Bladder microvascular endothelial cell (primary cell): ENCODE measurements at places on chromosomes 16 and 17. TPM values are rescaled to one million over a fixed set of nuclear protein-coding genes. Genes with fewer than 3 reads are reported as not detected.

The CTRB1 gene
- total RNA-seq: not detected in 2 replicates

The CORO6 gene
- 1.1 and 2.5 TPM in 2 replicates for total RNA-seq

The PRKAR1A gene
- 204 and 444 TPM in 2 replicates for total RNA-seq

The HSPB9 gene
- total RNA-seq: not detected in 2 replicates

The SMIM5 gene
- total RNA-seq: not detected in 2 replicates

The SDK2 gene
- total RNA-seq: not detected in 2 replicates

The MYADML2 gene
- not detected in 2 replicates for total RNA-seq

The WSB1 gene
- 229 and 750 TPM in 2 replicates for total RNA-seq

The CD68 gene
- 0.65 and 1.1 TPM in 2 replicates for total RNA-seq

The SPHK1 gene
- 52.5 and 142 TPM in 2 replicates for total RNA-seq

The ATF7IP2 gene
- 5.8 and 10.7 TPM in 2 replicates for total RNA-seq

The PYY gene
- not detected in 2 replicates for total RNA-seq

The EPOP gene
- 0.49 and 0.63 TPM in 2 replicates for total RNA-seq

The RASD1 gene
- 10.0 and 11.5 TPM in 2 replicates for total RNA-seq

The UBE2O gene
- total RNA-seq: 14.7 and 51.5 TPM in 2 replicates

The NPIPB8 gene
- 0.49 TPM in 1 of 2 replicates, not detected in the other for total RNA-seq

The LONP2 gene
- 18.9 and 48.1 TPM in 2 replicates for total RNA-seq

The TMEM88 gene
- total RNA-seq: 24.5 and 132 TPM in 2 replicates

The ULK2 gene
- 21.0 and 26.7 TPM in 2 replicates for total RNA-seq

The IRX3 gene
- 0.25 and 0.32 TPM in 2 replicates for total RNA-seq

The MEFV gene
- 0.13 TPM in 1 of 2 replicates, not detected in the other for total RNA-seq

The LGALS3BP gene
- total RNA-seq: 6.8 and 10.8 TPM in 2 replicates

The CCL8 gene
- 0.13 and 0.16 TPM in 2 replicates for total RNA-seq

The KRT24 gene
- not detected in 2 replicates for total RNA-seq

The STH gene
- not detected in 2 replicates for total RNA-seq

The ANKRD40CL gene
- not detected in 2 replicates for total RNA-seq

The PERCC1 gene
- not detected in 2 replicates for total RNA-seq

The CCL17 gene
- total RNA-seq: not detected in 2 replicates

The CDH13 gene
- 78.2 and 240 TPM in 2 replicates for total RNA-seq

The RGS11 gene
- total RNA-seq: 0.81 and 1.6 TPM in 2 replicates

The TEX14 gene
- total RNA-seq: under 0.01 TPM in 1 of 2 replicates, not detected in the other

The KRT15 gene
- 0.16 and 0.57 TPM in 2 replicates for total RNA-seq

The XAF1 gene
- total RNA-seq: 21.0 and 33.1 TPM in 2 replicates

The TBC1D3B gene
- total RNA-seq: 0.97 and 2.6 TPM in 2 replicates

The HS3ST6 gene
- total RNA-seq: not detected in 2 replicates

The KRTAP9-2 gene
- total RNA-seq: not detected in 2 replicates

The CHST6 gene
- 0.16 and 3.1 TPM in 2 replicates for total RNA-seq

The QPRT gene
- 0.81 TPM in 1 of 2 replicates, not detected in the other for total RNA-seq

The NRN1L gene
- 0.16 TPM in 1 of 2 replicates, not detected in the other for total RNA-seq

The MRPS34 gene
- 68.8 and 72.9 TPM in 2 replicates for total RNA-seq

The SNX20 gene
- total RNA-seq: 0.25 TPM in 1 of 2 replicates, not detected in the other

The CCL4L2 gene
- not detected in 2 replicates for total RNA-seq

The KRT17 gene
- 1.2 and 2.6 TPM in 2 replicates for total RNA-seq

The CCDC154 gene
- total RNA-seq: under 0.01 and 0.25 TPM in 2 replicates

The SLC39A11 gene
- 5.2 and 16.7 TPM in 2 replicates for total RNA-seq

The FOXF1 gene
- total RNA-seq: 0.19 and 0.32 TPM in 2 replicates
